MV-4-11 (cell line): ENCODE measurements at places on chromosomes 16 and 17.

DNA sequence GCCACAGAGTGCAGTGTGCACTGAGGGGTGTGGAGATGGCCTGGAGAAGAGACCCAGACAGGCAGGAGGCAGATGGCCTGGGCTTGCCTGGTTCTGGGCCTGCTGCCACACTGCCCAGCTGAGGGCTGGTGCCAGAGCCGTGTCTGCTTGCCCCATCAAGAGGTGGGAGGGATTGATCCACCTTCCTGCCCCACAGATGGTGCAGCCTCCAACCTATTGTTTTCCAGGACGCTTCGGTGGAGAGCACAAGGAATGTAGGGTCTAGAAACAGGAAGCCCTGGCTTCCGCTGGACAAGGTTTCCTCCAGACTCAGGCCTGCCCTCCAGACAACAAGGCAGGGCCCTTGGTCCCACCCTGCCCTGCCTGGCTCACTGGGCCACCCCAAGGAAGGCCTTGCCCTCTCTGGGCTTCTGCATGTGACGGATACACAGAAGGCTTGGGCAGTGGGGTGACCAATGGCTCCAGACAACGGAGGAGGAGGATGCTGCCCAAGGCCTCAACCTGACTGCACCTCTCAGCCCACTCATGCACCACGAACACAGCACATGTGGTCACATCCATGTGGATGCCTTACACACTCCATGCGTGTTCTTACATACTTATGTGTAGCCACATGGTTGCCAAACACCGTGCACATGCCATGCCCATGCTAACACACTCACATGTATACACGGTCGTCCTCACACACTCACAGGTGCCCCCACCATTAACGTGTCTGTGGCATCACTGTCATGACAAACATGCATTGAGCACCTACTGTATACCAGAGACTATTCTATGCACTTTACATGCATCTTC, 6.5 kb upstream of the CDH5 start:
- DNase-seq: no peak

GRCh38 chr16:83019963-83020362, 393.2 kb downstream of the CDH13 start:
- no peak for DNase-seq

GRCh38 chr16:22979038-22979437, 165.1 kb downstream of the HS3ST2 start:
- peak; percentile 7 for DNase-seq

- DNase-seq: peak; percentile 80
These were observed 2.5 kb upstream of the CDYL2 start for GRCh38 chr16:80806927-80807340.

DNA sequence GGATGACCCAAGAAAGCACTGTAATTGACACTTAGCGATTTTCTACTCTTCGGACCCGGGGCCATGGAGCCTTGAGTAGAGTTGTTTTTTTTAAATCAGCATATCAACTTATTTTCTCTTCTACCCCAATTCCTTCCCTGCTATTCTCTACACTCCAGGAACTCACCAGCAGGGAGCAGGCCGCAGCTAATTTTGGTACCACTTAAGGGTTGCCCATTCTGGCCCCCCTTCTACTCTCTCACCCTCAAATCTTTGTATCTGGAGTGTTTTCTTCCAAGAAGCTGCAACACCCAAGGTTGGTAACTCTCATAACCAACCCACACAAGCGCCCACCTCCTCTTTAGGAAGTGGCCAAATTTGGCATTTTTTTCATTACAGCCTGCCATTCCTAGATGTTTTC, 5.5 kb upstream of the ERAL1 start:
- no peak for DNase-seq

DNA sequence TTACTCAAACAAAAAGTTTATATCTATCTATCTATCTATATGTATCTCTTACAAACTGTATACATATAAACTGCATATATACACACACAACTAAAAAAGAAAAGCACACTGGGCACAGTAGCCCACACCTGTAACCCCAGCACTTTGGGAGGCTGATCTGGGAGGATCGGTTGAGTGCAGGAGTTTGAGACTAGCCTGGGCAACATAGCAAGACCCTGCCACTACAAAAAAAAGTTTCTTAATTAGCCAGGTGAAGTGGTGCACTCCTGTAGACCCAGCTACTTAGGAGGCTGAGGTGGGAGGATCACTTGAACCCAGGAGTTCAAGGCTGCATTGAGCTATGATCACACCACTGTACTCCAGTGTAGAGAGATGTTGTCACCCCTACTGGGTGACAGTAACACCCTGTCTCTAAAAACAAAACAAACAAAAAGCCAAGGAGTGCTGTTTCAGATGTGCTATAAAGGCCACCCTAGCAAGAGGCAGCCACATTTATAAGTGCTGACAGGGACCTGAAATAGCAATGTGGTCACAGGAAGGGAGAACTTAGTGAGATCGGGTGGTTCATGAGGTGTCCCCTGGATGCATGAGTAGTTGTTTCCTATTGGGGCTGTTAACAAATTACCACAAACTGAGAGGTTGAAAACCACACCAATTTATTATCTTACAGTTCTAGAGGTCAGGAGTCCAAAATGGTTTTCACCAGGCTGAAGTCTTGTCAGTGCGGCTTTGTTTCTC, 4.8 kb downstream of the CD2BP2 start:
- DNase-seq: peak; percentile 87

DNA sequence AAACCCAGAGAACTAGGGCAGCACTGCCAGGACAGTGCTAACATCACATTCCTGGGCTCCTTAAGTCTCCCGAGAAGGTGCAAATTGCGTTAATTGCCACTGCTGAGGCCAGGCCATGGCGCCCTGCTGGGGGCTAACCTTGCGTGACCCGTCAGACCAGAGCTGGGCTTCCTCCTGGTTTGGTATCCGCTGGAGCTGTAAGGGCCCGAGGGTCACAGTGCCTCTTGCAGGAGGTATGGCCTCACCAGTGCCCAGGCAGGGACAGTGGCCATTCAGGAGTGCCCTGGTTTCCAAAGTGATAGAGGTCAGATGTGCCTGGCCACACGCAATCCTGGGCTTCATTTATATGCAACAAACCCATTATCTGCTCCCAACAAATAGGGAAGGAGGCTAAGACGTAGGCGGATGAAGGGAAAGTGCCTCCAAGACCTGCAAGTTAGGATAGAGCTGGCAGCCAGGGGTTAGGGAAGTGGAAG, 17.7 kb upstream of the ADCY9 start:
- DNase-seq: no peak

- DNase-seq: no peak
These were observed 43.0 kb upstream of the TAC4 start for GRCh38 chr17:49890852-49891251.

DNA sequence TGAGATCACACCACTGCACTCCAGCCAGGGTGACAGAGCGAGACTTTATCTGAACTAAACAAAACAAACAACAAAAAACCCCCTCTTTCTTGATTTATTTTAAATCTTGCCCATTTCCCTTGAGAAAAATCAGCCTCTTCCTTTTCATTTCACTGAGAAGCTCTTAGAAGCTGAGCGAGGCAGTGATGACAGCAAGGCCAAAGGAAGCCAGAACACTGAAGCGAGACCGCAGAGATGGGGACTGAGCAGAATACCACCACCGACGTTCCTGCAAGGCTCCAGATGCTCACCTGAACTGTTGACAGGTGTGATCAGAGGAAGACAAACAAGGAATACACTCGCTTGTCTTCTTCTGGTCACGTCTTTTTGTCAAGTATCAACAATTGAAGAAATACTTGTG, 30.5 kb upstream of the IRF8 start:
- no peak for DNase-seq

- DNase-seq: no peak
These were observed 360.7 kb downstream of the PMP22 start for GRCh38 chr17:14904386-14904785.

DNA sequence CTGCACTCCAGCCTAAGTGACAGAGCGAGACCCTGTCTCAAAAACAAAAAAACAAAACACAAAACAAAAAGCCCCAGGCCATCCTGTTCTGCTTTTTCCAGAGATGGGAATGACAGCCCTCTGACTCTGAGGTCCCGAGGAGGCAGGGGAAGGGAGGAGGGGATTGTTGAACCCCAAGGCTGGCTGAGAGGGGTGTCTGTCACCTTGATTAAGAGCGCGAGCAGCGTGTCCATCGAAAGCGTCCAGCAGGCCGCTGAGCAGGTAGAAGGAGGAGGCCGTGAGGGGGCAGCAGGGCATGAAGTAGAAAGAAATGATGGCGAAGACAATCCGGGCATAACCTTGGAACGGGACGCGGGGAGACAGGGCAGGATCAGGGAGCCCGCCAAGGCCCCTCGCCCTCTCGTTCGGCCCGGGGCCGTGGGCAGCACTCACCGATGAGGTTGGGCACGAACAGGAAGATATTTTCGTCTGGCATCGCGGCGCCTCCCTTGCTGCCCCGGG, 593 bp downstream of the CDIPT start:
- no peak for DNase-seq

GRCh38 chr17:52477824-52478699, 319.5 kb upstream of the CA10 start:
- DNase-seq: no peak

GRCh38 chr17:19713462-19713861, 2.9 kb downstream of the SLC47A2 start:
- no peak for DNase-seq

DNA sequence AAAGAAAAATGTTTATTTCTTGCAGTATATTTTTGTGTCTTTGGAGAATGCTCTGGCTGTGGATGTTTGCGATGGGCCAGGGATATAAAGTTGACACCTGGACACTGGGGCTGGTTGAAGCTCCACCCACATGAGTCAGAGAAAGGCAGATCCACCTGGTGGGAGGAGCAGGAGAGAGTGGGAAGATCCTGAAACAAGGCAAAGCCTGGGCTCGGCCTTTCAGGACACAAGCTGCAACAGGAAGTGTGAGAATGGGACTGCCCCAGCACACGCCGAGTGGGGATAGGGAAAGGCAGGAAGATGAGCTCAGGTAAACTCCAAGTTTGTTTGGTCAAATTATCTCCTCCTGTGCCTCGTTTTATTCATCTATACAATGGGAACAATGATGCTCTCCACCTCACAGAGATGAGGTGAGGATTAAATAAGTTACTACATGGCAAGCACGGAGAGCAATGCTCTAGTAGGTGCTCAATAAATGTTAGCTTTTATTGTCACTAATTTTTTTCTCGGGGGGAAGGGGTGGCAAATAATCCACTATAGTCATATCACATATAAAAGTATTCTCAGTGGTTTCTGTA, 21.4 kb upstream of the PITPNM3 start:
- no peak for DNase-seq

DNA sequence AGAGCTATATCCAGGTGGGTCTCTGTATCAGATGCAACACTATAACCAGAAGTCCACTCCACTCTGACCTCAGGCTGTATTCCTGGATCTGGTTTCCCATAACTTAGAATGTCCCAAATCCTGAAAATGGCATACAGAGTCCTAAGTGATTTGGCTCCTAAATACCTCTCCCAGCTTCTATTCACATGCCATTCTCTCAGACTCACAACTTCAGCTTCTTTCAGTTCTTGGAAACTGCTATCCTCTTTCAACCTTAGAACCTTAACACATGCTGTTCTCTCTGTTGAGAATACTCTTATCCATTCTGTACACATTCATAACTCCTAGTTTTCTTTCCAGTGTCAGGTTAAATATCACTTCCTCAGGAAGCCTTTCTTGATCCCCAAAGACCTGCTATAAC, 132.0 kb downstream of the BRIP1 start:
- DNase-seq: no peak
